H7 (cell line): ENCODE measurements at places on chromosomes 6 and 20.

- DNase-seq, result no peak
These were observed 29.3 kb downstream of the KCNQ5 start for GRCh38 chr6:72651174-72651573.

DNA sequence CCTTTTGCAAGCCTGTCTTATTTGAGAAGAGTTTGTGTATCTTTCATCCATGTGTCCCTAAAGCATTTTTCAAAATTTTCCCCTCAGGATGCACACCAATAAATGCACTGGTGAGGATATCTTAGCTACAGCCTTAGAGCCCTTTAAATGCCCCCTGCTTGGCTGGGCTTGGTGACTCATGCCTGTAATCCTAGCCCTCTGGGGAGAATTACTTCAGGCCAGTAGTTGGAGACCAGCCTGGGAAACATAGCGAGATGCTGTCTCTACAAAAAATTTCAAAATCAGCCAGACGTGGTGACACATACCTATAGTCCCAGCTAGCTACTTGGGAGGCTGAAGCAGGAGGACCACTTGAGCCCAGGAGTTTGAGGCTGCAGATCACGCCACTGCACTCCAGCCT is 33.8 kb upstream of the PLCB4 start:
- DNase-seq, result no peak

DNA sequence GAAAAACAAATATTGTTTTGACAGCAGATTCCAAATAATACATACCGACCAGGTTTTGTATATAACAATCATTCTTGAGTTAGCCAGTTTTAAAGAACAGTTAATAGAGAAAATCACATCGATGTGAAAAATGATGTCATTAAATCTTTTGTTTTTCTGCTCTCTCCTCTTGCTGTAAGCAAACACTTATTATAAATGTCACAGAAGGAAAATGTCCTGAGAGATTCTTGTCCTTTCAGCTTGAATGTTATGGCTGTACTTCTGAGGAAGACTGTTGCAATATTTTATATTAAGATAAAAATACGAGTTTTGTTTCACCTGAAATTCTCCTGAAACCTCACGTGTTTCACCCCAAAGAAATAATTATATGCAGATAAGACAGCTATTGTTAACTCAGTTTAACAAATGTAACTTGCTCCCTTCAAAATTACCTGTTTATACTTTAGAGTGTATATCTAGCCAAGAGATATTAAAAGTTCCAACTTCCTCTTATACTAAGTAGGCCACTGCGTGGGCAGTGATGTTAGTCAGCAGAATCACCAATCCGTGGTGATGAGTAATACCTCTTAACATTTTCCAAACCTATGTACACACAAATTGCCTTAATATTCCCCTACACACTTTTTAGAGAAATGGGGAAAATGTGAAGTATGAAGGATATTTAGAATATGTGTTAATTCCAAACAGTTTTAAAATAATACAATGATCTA is 1111.4 kb upstream of the CITED2 start:
- DNase-seq, result no peak

DNA sequence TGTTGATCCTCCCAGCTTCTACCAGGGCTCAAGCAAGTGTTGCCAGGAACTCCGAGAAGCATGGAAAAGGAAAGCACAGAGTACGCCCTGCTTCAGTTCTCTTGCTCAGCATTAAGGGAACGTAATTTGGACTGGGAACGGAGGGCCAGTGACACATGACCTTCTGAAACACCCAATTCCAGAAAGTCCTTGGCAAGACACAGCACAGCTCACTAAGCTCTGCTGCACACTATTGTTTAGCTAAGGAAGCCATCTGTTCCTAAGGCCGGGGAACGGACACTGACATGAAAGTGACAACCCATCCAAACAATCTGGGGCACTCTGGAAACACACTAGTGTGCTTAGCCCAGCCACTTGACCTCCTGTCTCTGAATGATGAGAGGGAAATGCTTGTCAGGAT is 56.9 kb upstream of the NXT1 start:
- DNase-seq, result no peak

DNA sequence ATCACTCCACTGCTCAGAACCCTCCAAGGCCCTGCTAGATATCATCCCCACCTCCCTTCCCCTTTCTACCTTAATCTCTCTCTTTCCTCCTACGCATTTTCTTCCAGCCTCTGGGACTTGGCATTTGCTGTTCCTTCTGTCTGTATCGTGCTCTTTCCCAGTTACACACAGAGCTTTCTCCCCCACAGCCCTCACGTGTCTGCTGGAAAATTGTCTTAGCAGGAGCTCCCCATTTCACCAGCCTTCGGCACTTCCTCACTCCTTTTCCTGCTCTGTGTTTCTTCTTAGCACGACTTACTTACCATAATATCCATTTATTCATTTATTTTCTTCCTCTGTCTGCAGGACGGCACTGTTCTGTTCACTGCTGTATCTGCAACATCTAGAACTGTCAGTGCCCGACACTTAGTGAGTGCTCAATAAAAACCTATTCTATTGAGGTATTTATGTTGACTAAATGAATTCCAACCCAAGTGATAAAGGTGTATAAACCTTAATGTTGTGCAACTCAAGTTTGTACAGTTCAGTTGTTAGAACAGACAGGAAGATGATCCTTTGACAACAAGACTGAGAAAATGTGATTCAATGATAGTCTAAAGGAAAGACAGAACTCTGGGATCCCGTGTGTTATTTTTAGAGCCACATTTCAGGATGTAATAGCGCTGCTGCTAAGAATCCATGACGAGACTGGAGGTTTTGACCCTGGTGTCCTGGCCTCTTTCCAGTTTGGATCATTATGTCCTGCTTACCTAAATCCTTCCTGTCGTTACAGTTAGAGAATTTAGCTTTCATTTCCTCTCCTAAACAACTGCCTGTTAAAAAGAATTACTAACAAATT is 170.1 kb upstream of the LAMP5 start:
- DNase-seq, result no peak

GRCh38 chr6:130517444-130517931 is 151.7 kb downstream of the TMEM200A start:
- DNase-seq, result no peak

DNA sequence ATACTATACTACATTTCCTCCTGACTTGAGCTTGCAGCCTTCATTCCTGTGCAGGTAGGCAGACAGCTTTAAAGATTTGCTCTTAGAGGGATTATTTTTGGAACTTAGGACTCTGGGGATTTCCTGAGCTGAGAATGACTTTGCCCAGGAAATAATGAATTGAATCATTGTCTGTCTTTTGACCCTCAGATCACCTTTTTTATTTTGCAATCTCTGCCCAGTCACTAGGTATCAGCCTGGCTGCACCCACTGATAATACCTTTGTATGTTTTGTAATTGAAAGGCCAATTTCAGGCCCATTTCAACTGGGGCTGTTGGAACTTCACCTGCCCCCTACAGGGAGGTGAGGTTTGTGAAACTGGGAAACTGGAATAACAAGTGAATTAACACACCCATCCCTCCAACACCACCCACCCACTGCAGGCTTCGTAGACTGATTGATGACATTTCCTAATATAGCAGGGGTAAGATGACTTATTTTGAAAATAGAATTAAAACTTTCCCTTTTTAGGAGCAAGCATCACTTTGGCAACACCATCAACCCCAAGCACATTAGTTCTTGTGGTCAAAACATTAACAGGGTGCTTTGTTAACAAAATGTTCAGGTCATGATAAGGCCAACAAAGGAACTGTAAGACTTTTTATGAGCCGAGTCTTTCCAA is 157.1 kb upstream of the CENPW start:
- no peak for DNase-seq

GRCh38 chr6:111215131-111215530 is 127.8 kb downstream of the SLC16A10 start:
- DNase-seq, result no peak

DNA sequence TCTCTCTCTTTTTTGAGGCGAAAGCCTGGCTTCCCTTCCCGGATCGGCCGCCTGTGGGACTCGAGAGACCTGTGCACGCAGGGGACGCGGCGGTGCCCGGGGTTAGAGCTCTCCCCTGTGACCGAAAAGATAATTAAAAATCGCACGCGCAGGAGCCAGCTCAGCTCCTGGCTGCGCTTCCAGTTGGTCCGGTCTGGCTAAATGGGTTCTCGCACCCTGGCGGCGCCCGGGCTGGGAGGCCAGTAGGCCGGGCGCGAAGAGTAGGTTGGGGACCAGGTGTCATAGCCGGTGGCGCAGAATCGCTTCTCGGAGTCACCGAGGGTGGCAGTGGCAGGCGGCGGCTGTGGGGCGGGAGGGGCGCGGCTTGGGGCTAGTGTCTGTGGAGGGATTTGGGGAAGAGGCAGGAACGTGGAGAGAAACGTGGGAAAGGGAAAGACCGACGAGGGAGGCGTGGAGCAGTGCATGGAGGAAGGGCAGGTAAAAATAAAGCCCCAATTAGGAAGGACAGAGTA is 41.9 kb upstream of the SUPT3H start:
- DNase-seq, result peak; percentile 78

GRCh38 chr6:150269130-150269856 is 99.5 kb upstream of the IYD start:
- no peak for DNase-seq

GRCh38 chr6:80442366-80442765 is 335.9 kb downstream of the BCKDHB start:
- DNase-seq, result no peak

GRCh38 chr20:14198416-14198815 is 139.0 kb downstream of the FLRT3 start:
- DNase-seq, result no peak

DNA sequence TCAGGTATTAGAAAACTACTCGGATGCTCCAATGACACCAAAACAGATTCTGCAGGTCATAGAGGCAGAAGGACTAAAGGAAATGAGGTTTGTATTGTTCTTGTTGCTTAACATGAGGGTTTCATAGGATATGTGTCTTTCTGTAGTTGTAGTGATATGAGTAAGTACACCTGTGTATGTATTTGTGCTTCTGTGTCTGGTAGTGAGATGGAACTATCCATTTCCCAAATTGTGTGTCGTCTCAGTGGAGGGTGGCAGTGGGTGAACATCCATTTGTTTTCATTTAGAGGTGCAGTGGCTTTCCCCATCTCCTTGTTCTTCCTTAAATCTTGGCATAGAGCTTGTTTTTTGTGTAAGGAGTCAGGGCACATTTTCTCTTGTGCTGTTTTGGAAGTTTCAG is 8.2 kb downstream of the ASXL1 start:
- no peak for DNase-seq

DNA sequence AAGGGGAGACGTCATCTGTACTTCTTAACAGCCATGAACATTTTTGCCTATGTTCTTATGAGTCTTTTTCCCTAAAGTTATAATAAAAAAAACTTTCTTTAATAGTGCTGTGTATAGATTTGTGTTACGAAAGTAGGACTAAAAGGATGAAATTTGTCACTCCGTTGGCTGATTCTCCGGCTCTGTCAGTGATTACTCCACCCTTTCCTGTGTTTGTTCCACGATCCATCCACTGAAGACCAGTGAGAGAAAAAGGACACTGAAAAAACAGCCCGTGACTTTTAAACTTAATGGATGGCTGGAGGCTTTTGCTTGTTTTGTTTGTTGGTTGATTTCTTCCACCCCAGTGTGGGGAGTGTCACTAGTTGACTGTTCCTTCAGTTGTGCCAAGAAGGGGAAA is 232.0 kb upstream of the NOX3 start:
- no peak for DNase-seq

DNA sequence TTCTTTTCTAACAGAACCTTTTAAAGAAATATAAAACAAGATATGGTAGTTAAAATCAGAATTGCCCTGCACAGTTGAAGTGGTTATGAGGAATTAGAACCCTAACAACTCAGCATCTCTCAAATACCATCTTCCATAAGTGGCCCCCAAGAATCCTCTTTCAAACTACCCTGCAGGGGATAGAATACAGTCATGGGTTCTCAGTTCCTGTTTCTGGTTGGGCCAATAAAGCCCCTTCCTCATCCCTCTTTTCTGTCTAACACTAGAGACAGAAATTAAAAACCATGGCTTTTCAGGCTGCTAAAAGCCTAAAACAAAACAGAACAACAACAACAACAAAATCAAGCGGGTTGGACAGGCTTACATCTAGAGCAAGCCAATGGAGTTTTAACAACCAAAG is 6.7 kb upstream of the LCA5 start:
- no peak for DNase-seq

GRCh38 chr20:34475979-34476736 is 40.1 kb upstream of the DYNLRB1 start:
- peak; percentile 43 for DNase-seq

GRCh38 chr6:144181639-144182038 is 31.3 kb downstream of the STX11 start:
- DNase-seq, result no peak

- no peak for DNase-seq
These were observed 55.9 kb downstream of the IL22RA2 start for GRCh38 chr6:137117581-137117980.
